SK-MEL-5 (cell line): ENCODE measurements at places on chromosomes 16 and 17.

DNA sequence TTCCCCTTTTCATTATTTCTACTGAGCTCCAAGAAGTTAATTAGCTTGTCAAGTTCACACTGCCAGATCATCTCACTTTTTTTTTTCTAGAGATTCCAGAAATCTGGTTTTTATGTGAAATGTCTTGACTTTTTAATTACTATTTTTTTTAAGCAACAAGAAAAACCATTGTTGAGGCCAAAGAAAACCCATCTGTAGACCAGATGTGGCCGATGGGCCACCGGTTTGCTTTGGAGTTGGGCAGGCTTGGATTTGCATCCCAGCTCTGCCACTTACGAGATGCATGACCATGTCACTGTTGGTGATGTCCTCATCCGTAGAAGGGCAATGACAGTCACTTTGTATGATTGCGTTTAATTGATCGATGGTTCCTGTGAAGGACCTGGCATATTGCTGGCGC is 34.2 kb upstream of the MRTFB start:
- no peak for DNase-seq

DNA sequence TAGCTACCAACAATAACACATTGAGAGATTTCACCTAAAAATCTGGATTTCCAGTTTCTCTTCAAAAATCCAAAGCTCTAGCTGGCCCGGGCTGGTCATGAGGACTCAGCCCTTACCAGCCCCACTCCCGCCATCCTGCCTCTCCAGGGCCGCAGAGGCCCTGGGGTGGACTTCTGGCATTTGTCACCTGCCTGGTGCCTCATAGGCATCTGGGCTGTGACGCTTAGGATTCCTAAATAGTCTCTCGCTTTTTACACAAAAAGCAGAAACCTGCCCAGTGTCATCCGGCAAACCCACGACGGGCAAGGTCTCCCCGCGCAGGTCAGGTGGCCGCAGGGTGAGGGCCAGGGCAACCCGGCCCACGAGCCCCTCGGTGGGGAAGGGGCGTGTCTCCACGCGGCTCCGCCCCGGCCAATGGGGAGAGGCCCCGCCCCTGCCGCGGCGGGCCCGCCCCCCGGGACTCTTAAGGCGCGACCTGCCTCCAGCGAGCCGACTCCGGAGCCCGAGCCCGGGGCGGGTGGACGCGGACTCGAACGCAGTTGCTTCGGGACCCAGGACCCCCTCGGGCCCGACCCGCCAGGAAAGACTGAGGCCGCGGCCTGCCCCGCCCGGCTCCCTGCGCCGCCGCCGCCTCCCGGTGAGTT is at the start of gene VASN:
VASN (plus strand) TSS at position 492 of the 644 bp plus-strand sequence. CDS start 9,030 bp downstream, outside the sequence.
- peak; percentile 49 for DNase-seq

GRCh38 chr17:19290066-19290705 is 53.0 kb downstream of the EPN2 start:
- DNase-seq: no peak

GRCh38 chr16:53509906-53510703 is 7.1 kb upstream of the AKTIP start:
- DNase-seq: peak; percentile 66

- DNase-seq: no peak
These were observed 372.3 kb upstream of the SALL1 start for GRCh38 chr16:51523400-51523799.

GRCh38 chr17:1108765-1109605 is 70.8 kb downstream of the ABR start:
- peak; percentile 21 for DNase-seq

GRCh38 chr17:39281806-39282205 is 56.1 kb upstream of the STAC2 start:
- DNase-seq: no peak

DNA sequence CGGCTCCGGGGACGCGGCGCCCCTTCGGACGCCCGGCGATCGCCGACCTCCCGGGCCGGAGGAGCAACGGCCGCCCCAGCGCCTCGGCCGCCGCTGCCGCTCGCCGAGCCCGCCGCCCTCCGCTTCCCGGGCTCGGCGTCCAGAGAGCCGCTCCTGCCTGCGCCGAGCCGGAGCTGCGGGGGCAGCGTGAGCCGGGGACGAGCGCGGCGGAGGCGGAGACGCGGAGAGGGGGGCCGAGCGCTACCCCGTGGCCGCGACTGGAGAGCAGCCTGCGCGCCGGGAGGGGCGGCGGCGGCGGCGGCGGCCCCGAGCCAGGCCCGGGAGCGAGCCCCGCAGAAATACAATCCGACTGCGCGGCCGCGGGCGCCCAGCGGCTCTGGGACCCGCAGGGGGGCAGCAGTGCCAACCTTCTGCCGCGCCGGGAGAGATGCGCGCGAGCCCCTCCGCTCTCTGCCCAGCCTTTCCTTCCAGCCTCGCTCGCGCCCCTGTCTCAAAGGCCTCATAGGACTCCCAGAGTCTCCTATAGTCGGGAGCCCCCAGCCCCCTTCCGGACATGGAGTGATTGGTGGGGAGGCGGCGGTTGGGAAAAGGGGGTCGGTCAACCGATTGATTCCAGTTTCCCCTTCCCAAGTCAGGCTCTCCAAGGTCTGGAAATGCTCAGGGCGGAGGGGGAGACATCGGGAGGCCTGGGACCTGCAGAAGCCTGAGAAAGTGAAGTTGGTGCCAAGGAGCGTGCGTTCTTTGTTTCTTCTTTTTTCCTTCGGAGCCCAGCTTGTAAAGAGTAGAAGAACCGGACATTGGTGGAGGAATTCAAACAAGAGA is 1.0 kb upstream of the SDK2 start:
- DNase-seq: peak; percentile 51

DNA sequence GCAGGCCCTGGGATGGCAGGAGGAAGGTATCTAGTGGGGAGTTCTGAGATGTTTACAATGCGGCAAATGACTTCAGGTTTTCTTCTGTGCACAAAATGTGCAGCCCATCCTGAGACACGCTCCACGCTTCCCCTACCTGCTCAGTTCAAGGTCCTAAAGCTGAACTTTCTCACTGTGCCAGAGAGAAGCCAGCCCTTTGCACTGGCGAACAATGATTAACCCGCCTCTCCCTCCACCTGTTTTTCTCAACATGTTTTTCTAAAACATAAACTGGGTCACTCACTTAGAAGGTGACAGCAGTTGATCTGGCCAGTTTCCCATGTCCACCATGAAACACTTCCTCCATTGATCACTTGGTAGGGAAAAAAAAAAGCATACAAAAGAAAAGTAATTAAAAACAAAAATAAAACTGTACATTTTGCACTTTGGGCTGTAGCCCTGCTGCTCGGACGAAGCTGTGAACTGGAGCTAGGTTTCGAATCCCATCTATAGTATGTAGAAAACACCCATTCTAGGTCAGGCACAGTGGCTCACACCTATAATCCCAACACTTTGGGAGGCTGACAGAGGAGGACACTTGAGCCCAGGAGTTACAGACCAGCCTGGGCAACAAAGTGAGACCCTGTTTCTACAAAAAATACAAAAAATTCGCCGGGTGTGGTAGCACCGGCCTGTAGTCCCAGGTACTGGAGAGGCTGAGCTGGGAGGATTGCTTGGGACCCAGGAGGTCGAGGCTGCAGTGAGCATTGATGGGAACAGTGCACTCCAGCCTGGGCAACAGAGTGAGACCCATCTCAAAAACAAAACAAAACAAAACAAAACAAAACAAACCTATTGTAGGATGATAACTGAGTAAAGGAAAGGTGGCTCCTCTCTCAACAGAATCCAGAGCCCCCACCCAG is 6.1 kb upstream of the G6PC1 start:
- DNase-seq: no peak

- no peak for DNase-seq
These were observed 3.0 kb downstream of the FMNL1 start for GRCh38 chr17:45224671-45225050.

DNA sequence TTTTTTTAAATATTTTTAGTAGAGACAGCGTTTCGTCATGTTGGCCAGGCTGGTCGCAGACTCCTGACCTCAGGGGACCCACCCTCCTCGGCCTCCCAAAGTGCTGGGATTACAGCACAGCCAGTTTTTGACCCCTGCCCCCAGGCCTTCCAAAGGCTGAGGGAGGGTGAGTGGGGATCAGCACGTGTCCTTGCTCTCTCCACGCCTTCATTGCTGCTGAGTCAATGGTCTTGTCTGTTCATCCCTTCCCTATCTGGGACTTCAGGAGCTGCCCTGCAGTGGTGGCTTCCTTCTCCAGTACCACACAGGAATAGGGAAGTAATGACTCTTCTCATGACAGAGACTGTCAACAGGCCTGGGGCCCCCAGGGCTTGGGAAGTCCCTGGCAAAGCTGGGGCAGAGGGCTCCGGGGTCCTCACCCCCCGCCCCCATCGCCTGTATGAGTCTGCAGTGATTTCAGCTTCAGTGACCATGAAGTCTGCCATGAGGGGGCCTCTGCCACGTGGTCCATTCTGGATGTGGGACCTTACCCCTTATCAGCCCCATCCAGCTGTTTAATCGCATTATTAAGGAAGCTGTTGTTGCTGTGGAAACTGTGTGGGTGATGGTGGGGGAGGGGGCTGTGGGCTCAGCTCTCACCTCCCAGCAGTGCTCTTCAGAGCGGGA is 6.1 kb downstream of the ABCC3 start:
- no peak for DNase-seq

DNA sequence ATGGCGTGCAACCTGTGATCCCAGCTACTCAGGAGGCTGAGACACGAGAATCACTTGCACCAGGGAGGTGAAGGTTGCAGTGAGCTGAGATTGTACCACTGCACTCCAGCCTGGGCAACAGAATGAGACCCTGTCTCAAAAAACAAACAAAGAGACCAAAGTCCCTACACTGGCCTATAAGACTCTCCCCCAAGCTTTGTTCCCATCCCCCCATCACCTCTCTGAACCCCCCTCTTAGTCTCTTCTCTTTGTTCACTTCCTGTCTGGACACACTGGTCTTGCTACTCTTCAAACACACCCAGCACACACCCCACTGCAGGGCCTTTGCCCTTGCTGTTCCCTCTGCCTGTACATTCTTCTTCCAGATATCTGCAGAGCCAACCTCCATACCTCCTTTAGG is 7.8 kb upstream of the SCNN1B start:
- no peak for DNase-seq

- DNase-seq: peak; percentile 63
These were observed 4.7 kb upstream of the MMP15 start for GRCh38 chr16:58020628-58021521.

- DNase-seq: no peak
These were observed 607.9 kb upstream of the CDH5 start for GRCh38 chr16:65758620-65759019.

- no peak for DNase-seq
These were observed 582.9 kb upstream of the RBFOX1 start for GRCh38 chr16:6749698-6750097.

- DNase-seq: no peak
These were observed 3.6 kb downstream of the FAM117A start for GRCh38 chr17:49760296-49760695.

DNA sequence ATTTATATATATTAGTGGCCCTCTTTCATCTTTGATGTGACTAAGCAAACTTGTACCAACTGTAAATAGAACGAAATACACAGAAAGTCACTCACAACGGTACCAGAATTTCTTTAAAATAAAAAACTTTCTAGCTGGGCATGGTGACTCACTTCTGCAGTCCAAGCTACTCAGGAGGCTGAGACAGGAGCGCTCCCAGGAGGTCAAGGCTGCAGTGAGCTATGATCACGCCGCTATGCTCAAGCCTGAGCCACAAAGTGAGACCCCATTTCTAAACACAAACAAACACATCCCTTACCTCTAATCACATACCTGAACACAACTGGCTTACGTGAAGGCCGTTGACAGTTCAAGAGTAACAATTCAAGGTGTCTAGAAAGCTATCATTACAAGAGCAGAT is 29.7 kb downstream of the STAT5B start:
- no peak for DNase-seq

DNA sequence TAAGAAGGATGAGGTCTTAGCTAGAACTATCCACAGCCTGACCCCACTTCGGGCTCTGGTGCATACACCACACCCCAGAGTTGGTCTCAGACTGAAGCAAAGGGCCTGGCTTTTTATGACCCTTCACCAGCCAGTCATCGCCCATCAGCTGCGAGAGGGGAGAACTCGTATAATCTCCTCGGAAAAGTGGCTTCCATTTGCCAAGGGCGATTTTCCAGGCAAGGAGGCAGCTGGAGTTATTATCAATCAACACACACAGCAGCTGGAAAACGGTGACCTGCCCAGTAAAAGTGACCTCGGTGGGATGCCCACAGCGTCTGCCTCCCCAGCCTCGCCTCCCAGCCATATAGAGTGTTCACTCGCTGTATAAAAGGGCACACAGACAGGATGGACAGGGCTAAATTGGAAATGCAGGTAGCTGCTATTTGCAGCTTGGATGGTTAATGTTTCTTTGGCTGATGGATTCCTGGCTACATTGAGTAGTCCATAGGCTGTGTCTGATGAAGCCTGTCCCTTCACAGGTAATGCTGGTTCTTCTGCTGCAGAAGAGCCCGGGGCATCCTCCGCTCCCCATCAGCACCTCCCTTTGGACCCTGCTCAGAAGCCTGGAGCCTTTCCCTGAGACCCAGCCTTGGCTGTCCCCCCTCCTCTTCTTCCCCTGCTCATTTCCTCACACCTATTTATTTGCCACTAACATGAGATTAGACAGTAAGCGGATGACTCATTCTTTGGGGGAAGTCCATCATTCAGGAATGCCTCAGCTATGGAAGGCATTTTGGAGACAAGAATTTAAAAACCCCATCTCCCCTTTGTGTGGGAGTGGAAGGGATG is 45.7 kb downstream of the TMEM186 start:
- DNase-seq: peak; percentile 8

GRCh38 chr17:43591001-43591400 is 44.9 kb upstream of the ETV4 start:
- DNase-seq: no peak

DNA sequence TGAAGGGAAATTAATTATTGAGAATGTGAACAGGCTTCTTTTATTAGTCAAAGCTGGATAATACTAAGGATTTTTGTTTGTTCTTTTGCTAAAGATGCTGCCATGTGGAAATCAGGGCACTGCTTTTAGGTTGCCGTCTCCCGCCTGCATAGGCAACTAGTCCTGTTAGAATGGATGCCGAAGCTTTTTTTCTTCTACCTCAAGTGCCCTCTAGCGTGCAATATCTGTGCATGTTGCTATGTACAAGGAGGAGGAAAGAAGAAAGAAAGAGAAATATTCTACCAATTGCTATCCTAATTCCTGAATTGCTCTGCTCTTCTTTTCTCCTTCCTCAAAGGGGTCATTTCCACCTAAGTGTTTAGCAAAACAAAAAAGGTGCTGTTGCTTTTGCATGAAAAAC is 5.2 kb upstream of the CDH8 start:
- peak; percentile 71 for DNase-seq

- DNase-seq: no peak
These were observed 6.6 kb upstream of the SLC12A3 start for GRCh38 chr16:56858374-56858773.

DNA sequence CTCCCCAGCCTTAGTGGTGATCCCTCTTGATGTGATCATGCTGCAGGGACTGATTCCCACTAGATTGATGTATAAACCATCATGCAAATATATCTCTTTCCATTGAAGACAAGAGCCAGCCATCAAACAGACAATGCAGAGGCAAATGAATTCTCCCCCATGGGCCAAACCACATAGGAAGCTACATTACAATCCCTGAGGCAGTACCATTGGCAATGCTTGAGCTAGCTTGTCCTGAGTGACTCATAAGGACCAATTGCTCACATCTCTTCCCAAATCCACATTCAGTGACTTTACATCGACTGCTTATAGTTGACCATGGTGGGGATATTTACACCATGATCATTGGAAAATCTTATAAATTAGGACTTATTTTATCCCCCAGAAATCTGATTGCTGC is 242.2 kb downstream of the SHISA9 start:
- DNase-seq: no peak

GRCh38 chr16:30738984-30739951 is 9.0 kb upstream of the PHKG2 start:
- DNase-seq: no peak
